ENCODE measurements at places on chromosomes 6 and 20.

DNA sequence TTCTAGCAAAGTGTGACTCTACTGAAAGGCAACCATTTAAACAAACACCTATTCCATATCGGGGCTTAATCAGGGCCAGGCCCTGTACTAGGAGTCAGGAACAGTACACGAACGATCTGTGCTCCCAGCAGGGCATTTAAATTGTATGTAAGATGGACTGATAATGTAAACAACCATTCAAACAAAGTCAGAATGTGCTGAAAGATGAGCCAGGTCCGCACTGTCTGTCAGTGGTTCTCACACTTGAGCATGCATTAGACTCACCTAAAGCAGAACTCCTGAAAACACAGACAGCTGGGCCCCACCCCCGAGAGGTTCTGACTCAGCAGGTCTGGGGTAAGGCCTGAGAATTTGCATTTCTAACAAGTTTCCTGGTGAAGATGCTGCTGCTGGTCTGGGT is 81.6 kb downstream of the PXDC1 start:
- no peaks in the 10 kb centered on the region for H3K27me3 ChIP-seq
- H3K36me3 ChIP-seq = no peaks in the 10 kb centered on the region

- H3K4me3 ChIP-seq = no peak overlapping the region
- H3K27me3 ChIP-seq = peaks cover 6% of the 10 kb centered on the region
- peaks cover 21% of the 10 kb centered on the region for H3K4me1 ChIP-seq
- no peaks in the 10 kb centered on the region for H3K36me3 ChIP-seq
- no peak for DNase-seq
- no peak overlapping the region for H3K27ac ChIP-seq
Observed at GRCh38 chr6:128516514-128516898, 3.9 kb downstream of the PTPRK start.

DNA sequence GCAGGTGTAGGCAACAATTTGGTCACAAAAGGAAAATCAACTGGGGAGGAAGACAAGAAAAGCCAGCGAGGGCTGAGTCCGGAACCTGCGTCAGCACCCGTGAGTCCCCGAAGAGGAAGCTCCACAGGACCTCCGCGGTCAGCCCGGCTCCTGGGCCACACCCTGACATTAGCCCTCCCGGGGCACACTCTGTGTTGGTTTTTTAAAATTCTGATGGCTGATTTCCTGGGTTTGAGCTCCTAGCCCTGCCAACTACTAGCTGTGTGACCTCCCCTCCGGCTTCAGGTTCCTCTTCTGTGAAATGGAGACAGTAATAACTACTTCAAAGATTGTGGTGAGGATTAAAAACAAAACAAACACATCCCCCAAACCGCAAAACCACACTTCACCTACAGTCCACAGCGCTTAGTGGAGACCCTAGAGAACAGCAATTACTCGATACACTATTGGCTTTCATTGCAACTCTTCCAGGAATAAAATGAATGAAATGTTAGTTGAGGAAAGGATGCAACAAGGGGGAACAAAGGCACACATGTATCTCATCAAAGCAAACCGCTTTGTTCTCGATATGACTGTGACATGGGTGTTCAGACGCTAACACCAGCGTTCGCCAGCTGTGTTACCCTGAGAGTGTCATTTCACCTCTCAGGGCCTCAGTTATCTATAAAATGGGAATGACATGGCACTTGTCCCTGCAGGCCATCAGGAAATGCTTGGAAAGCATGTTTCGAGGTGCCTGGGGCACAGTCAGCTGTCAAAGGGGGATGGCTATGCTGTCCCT is 985 bp downstream of the ZBP1 start:
- peak overlapping the region; percentile 52 for H3K27ac ChIP-seq
- H3K36me3 ChIP-seq = no peaks in the 10 kb centered on the region
- no peaks in the 10 kb centered on the region for H3K27me3 ChIP-seq

DNA sequence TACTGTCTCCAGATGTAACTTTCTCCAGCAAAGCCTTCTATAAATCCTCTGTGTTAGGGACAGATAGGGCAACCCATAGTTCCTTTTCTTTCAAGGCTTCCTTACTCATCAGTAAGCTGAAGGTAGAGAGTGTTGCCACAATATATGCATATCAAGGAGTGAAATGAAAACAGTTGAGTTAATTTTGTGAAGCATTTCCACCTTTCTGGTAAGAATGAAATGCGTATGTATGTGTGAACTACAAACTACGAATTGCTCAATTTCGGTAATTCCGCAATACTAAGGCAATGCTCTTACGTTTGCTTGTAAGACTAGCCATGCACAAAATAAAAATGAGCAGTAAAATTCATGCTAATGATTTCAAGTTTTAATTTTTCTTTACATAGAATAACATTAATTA is 61.2 kb upstream of the HBS1L start:
- H3K27ac ChIP-seq = no peak overlapping the region
- DNase-seq = no peak
- no peaks in the 10 kb centered on the region for H3K36me3 ChIP-seq

DNA sequence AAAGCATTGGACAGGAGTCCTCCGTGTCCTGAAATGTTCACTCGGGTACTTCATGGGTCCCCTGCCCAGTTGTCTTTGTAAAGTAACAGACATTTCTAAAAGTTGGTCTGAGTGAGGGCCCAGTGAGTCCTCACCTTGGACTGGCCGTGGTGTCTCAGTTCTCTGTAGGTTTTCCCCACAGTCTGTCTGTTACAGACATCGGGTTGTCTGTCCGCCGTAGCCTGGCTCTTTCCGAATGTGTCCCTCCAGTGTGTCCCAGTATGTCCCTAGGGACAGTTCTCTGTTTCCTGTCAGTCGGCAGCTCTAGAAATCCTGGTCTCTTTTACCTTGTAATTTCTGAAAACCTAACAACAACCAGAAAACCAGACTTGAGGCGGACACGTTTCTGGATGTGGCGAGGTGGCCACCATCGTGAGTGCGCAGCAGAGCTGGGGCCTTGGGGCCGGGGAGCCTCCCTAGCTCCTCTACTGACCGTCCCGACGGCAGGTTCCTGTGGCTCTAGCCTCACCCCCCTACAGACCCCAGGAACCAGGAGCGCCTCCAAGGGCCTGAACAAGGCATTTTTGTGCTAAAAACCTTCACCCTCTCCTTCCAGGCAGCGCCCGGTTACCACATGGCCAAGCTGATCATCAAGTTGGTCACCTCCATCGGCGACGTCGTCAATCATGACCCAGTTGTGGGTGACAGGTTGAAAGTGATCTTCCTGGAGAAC is 42.2 kb downstream of the PYGB start:
- no peak overlapping the region for H3K4me3 ChIP-seq
- DNase-seq = no peak
- no peak overlapping the region for H3K27ac ChIP-seq
- H3K27me3 ChIP-seq = no peaks in the 10 kb centered on the region

DNA sequence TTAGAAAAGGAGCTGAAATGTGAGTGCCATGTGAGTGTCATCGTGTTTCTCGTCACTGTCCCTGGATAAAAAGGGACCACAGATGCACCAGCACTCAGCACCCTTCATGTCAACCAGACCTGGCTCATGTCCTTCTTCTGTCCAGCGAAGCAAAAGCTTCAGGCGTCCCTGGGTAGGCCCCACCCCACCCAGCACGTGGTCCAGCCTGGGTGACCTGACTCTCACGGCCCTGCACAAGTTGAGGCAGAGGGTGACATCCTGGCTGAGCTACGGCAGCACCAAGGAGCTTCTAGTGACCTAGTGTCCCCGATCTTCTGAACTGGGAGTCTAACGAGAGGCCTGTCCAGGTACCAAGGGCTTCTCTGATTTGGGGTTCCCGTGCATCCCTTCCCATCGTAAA is 37.8 kb downstream of the PSMG4 start:
- H3K36me3 ChIP-seq = no peaks in the 10 kb centered on the region
- H3K4me3 ChIP-seq = no peak overlapping the region
- no peaks in the 10 kb centered on the region for H3K27me3 ChIP-seq
- H3K4me1 ChIP-seq = no peaks in the 10 kb centered on the region

GRCh38 chr6:47247227-47247797 is 62.4 kb downstream of the TNFRSF21 start:
- H3K4me1 ChIP-seq = peaks cover 36% of the 10 kb centered on the region
- peaks cover 5% of the 10 kb centered on the region for H3K36me3 ChIP-seq
- H3K4me3 ChIP-seq = peak overlapping the region; percentile 26
- H3K27me3 ChIP-seq = no peaks in the 10 kb centered on the region
- peak; percentile 56 for DNase-seq
- H3K27ac ChIP-seq = peak overlapping the region; percentile 50
